ENCODE measurements at places on chromosomes 6 and 20.

DNA sequence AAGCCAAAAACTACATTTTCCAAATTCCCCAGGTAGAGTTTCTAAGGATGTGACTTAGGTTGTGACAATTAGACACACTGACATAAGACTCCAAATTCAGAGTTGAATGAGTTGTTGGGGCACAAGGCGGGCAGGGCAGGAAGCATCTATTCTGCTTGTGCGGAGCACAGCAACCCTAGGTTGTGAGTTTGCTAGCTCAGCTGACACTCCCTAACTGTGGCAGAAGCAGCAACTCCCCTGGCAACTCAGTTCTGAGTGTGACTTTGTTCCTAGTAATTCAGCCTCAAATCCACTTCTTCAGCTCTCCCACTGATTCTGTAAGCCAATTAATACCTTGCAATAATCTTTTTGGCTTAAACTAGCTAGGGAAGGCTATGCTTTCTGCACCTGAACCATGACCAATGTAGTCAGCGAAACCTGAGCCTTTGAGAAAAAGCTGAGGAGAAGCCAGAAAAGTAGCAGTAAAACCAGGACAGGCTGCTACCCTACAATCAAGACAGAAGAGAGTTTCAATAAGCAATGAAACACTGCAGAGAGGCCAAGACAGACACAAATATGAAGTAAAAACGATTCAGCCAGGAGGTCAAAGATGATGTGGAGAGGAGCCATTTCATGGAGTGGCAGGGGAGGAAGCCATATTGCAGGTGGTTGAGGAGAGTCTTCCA lies 30.0 kb upstream of the PAQR8 start:
- no peak for DNase-seq

DNA sequence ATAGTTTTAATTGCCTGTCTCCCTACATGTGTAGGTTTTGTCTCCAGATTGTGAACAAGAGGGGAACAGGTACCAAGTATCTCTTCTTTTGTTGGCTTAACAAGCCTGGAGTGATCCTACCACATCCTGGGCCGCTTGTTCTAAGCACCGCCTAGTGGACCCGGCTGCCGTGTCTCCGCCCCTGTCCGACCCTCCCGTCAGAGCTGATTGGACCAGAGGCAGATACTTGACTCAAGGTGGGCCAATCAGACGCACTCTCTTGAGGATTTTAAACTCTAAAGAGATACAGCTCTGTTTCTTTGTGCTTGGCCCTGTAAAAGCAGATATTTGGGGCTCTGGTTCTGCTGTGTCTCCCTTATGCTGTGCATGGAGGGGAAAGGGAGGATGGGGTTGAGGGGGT lies 68.2 kb downstream of the PRDM1 start:
- no peak for DNase-seq

GRCh38 chr6:107361753-107362604 lies 97.4 kb downstream of the PDSS2 start:
- DNase-seq: no peak

DNA sequence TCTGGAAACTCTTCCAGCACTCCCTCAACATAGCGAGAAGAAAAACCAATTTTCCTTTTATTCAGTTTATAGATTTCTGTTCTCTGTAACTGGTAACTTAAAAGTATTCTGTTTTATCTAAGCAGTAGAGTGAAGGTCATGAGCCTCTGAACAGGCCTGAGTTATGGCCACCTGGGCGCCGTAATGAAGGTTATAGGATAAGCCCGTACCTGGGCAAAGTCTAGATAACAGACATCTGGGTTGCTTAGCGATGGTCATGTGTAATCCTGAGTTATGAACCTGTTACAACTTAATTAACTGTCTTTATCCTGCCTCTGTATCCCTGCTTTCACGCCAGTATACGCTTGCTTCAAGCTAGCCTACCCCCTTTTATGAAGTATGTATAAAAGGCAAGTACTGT lies 13.0 kb upstream of the FAM217A start:
- DNase-seq: no peak

DNA sequence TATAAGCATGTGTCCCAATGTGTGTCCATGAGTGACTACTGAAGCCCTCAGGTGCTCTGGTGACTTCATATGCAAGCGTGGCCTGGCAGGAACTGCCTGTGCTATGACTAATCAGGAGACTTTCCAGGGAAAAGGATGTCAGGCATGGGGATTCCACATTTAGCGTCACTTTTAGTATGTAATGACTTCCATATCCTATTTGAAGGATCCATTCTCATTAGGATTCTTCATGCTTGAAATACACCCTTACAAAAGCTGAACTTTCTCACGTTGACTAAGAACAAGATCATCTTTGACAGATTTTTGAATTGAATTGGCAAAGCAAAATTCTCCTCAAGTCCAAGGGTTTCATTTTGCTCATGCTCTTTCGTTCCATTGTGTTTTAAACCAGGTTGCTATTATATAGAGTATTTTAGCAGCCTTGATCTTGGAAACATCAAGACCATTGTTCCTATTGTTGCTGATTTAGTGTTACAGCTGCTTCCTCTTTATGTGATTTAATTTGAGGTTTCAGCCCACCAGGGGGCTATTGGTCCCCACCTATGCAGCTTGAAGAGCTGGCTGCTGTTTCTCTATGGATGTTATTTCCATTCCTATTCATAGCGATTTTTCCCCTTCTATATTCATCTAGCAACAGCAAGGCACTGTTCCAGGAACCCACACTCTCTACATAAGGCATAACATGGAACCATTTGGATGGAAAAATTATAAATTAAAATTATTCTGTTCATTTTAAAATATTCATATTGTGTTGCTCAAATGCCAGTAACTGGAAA lies 418.6 kb downstream of the CDKAL1 start:
- DNase-seq: no peak

GRCh38 chr6:163137398-163137881 lies 277.1 kb upstream of the QKI start:
- no peak for DNase-seq

DNA sequence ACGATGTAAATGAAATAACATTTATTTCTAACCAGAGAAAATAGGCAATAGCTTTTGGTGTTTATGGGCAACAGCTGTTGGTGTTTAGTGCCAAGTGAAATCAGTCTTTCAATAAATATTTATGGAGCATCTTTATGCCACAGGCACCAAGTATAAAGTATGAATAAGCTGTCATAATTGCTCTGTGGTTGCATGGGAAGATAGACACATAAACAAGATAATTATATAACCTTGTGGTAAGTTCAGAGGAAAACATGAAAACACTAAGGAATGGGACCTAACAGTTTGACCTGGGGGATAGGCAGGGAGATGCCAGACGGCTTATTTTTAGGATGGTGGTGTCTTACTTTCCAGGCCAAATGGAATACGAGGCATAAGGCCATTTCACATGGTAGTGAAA lies 110.9 kb downstream of the GFRAL start:
- no peak for DNase-seq

- no peak for DNase-seq
These were observed 2.3 kb upstream of the PRIM2 start for GRCh38 chr6:57315111-57315510.

All from foreskin melanocyte (primary cell).